ENCODE measurements at places on chromosomes 4 and X.

DNA sequence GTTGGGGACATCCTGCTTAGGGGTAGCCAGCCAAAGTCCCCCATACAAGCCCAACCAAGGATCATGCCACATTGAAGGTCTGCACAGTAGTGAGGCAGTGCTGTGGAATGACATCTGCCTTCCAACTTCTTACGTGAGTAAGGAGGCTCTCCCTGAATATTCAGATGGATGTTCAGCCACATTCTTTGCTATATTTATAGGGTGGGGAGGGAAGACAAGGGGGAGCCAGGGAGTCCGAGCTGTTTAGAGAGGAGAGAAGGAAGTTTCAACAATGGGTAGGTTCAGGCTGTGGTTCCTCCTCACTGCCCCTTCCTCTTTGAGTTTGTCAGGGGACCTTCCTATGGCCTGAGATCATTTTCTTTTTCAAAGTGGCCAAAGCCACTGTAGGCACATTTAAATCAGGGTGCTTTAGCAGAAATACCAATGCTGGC lies 29.8 kb downstream of the MSN start:
- DNase-seq, result no peak

DNA sequence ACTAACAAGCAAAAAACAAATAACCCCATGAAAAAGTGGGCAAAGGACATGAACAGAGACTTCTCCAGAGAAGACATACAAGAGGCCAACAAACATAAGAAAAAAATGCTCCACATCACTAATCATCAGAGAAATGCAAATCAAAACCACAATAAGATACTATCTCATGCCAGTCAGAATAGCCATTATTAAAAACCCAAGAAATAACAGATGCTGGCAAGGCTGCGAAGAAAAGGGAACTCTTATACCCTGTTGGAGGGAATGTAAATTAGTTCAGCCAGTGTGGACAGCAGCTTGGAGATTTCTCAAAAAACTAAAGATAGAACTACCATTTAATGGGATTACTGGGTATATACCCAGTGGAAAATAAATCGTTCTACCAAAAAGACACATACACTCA lies 79.6 kb downstream of the MAPK10 start:
- DNase-seq, result no peak

DNA sequence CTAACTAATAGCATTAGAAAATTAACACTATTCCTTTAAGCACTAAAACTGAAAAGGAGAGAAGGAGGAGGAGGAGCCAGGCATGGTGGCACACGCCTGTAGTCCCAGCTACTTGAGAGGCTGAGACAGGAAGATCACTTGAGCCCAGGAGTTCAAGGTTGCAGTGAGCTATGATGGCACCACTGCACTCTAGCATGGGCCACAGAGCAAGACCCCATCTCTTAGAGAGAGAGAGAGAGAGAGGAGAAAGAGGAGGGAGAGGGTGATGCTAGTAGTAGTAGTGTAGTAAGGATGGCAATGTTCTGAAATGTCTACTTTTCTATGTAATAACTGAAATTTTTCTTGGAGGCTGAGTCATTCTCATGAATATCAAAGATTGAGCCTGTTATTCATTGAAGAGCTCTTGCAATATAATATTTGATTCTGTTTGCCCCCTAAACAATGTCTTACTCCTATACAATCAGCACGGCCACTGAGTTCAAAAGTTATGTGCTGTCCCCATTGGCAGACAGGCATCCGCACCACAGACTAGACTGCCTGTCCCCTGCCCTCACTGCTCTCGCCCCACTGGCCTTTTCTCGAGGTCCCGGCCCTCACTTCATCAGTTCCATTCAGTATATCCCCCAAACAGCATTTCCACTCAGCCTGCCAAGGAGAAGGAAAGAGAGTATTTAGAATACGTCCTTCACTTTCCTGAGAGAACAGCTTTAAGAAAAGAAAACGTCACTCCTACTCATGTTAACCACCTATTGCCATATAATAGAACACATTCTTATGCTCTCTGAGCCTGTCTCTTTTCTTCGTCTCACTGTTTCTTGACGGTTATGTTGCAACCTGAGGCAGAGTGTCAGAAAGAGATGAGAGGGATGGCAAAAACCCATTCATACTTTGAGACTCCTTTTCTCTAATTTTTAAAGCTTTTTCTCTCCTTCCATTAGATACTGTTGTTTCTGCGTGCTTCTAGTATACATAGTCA lies 238.1 kb downstream of the PALLD start:
- no peak for DNase-seq

- DNase-seq, result no peak
These were observed 78.5 kb downstream of the ABLIM2 start for GRCh38 chr4:8079916-8080753.

- DNase-seq, result no peak
These were observed 5.0 kb upstream of the RP2 start for GRCh38 chrX:46831765-46832327.

DNA sequence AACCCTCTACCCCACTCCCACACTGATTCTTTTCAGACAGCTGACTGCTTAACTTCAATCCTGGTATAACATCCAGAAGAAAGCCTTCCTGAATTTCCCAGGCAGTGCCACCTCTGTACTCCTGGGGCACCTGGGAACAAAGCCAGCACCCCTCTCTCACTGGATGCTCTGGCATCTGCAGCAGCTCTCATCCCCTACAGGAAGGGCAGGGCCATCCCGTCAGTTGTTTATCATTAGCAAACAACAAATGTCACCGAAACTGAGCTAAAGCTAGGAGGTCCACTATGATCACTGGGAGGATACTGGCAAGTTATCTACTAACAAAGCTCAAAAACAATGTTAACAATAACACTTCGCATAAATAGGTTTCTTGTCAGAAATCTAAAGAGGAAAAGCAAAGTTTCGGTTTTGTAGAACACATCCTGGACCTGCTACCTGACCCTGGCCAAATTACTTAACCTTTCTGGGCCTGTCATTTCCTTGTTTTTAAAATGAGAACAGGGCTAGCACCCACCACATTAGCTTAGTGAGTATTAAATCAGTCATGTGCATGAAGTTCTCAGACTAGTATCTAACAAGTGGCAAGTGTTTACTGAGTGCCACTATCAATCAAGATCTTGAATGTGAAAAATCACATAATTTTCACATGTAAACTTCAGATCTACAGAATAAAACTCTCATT lies 86.6 kb downstream of the NR3C2 start:
- DNase-seq, result no peak

DNA sequence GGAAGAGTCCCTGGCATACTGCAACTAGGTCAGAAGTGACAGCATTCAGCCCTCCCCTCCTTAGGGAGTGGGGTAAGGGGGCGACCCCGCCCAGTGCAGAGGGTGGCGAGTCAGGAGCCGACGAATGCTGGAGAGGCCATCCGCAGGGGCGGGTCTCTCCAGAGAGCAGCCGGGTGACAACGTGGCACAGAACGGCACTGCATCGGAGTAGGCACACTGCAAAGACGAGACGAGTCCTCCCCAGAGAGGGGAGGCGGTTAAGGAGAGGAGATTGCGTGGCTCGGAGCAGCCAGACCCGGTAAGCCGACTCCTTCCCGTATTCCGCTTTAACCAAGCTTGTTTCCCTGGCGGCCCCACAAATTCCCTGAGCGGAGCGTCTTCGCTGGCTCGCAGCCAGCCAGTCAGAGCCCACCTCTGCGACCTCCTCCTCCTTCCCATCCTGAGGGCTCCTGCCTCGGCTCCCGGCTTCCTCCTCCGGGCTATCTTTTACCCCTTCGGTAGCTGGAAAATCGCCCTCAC lies 54.9 kb downstream of the LINC00632 start:
- no peak for DNase-seq

DNA sequence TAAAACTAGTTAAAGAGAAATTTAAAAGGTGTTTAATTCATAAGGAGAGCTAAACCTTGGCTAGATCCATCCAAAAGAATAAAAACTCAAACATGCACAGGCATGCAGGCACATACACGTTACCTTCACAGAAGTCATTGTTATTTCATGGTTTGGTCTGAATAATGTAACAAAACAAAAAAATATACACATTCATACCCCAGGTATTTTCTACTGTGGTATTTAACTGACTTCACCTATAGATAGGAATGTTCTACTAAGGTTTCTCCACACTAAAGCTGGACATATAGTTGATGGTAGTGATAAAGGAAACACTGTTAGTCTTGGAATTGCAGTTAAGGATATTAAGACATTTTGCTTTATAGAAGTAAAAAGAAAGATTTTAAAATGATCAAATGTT lies 283.6 kb upstream of the PCDH10 start:
- DNase-seq, result no peak

GRCh38 chr4:53654300-53654758 lies 63.0 kb upstream of the LNX1 start:
- no peak for DNase-seq

- DNase-seq, result no peak
These were observed 77.2 kb downstream of the DMD start for GRCh38 chrX:33134164-33134563.

DNA sequence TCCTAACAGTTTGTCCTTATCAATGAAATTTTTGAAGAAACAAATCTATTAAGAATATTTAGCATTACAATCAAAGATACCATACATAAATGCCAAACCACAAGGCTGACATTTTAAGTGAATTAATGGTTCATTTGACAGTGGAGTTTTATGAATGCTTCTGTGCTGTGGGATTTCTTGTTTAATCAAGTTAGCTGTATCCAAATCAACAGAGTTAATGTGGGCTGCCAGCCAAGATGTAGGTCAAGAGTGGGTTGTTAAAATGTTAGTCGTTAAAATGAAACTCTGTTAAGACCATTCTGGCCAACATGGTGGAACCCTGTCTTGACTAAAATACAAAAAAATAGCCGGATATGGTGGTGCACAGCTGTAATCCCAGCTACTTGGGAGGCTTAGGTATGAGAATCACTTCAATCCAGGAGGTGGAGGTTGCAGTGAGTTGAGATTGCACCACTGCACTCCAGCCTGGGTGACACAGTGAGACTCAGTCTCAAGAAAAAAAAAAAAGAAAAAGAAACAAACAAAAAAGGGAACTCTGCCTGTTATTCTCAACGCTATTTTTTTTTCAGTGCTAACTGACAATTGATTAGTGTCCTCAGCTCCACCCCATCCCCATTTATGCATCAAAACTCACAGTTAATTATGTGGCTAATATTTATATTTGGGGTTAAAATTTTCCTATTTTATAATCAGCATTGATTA lies 20.2 kb downstream of the GPAT3 start:
- no peak for DNase-seq

DNA sequence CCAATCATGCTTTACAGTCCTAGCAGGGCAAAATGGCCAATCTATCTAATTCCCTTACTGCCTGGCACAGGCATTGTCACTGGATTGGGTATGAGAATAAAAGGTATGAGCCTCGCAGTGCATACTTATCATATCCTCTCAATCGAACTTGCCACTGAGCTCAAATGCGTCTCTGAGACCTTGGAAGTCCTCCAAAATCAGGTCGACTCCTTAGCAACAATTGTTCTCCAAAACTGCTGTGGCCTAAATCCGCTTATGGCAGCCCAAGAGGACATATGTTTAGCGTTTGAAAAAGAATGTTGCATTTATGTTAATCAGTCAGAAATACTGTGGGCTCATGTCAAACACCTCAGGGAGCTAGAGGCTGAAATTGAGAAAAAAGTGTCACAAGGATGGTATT lies 69.7 kb downstream of the SPIN4 start:
- no peak for DNase-seq

GRCh38 chrX:47815901-47816845 lies 20.5 kb upstream of the ZNF81 start:
- DNase-seq, result no peak

DNA sequence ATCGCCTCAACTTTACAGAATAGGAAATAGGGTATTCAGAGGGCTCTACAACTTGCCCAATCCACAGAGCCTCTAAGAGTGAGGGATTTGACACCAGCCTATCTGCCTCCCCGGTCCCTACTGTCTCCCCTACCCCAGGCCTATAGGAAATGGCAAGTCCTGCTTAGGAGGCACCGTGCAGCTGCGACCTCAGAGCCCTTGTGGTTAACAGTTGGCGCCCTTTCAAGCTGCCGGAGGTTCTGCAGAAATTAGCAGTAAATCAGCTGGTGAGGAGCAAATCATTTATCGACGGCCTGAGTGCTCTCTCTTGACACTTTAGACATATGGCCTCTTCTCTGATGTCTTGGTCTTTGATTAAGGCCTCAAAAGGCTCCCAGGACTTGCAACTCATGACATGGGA lies 96.9 kb downstream of the CLNK start:
- no peak for DNase-seq

GRCh38 chr4:7782783-7783182 lies 156.9 kb downstream of the AFAP1 start:
- DNase-seq, result no peak

DNA sequence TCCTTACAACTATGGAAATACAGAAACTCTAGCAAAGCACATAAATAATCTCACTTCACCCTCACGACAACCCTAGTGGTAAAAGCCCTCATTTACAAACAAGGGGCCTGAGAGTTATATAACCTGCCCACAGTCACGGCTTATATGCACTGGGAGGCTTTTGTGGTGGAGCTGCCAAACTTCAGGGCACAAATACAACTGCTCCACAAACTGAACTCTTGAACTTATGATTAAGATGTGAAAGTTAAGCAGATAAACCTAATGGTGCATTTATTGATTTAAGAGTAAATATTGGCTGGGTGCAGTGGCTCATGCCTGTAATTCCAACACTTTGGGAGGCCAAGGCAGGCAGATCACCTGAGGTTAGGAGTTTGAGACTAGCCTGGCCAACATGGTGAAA lies 19.0 kb downstream of the SLC2A9 start:
- DNase-seq, result no peak

- no peak for DNase-seq
These were observed 12.7 kb downstream of the G3BP2 start for GRCh38 chr4:75660491-75660890.

- DNase-seq, result no peak
These were observed 519.9 kb downstream of the IL15 start for GRCh38 chr4:142156256-142156655.

DNA sequence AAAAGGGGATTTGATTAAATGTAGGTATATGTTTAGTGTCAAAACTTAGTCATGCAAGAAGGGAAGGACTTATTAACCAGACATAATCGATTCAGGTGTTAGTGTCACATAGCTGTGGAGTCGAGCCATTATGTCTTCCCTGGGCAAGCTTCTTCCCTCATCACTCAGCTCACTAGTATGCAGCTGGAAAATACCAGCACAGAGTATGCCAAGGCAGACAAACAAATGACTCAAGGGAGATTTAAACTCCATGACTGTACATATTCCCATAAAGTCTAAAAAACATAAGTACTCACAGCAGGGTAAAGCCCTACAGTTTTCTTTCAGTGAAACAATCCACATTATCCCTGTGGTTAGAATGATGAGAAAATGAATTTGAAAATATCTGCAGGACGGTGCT lies 304.5 kb downstream of the CBLL2 start:
- DNase-seq, result no peak

GRCh38 chr4:163191999-163192398 lies 25.3 kb upstream of the NAF1 start:
- no peak for DNase-seq

All from stimulated activated CD8-positive, alpha-beta memory T cell treated with anti-CD3 and anti-CD28 coated beads, Interleukin-15, amount 100 ng/mL, for 1 hour (primary cell).